Natural killer cell treated with Interleukin-12 subunit alpha and Interleukin-12 subunit beta and Interleukin-15 and Interleukin-18, amount 100 ng/mL, for 72 hours (primary cell): ENCODE measurements at places on chromosomes 1 and 21. TPM values are rescaled to one million over a fixed set of nuclear protein-coding genes. Genes with fewer than 3 reads are reported as not detected.

GRCh38 chr1:198417039-198417438 is 123.4 kb downstream of the ATP6V1G3 start:
- DNase-seq: no peak

- DNase-seq: no peak
These were observed 2.6 kb downstream of the LRRC41 start for GRCh38 chr1:46300673-46301405.

GRCh38 chr1:203278082-203278884 is 27.0 kb upstream of the BTG2 start:
- DNase-seq: no peak

The ALPL gene
- not detected for total RNA-seq

- no peak for DNase-seq
These were observed 15.3 kb downstream of the LURAP1 start for GRCh38 chr1:46218443-46218842.

DNA sequence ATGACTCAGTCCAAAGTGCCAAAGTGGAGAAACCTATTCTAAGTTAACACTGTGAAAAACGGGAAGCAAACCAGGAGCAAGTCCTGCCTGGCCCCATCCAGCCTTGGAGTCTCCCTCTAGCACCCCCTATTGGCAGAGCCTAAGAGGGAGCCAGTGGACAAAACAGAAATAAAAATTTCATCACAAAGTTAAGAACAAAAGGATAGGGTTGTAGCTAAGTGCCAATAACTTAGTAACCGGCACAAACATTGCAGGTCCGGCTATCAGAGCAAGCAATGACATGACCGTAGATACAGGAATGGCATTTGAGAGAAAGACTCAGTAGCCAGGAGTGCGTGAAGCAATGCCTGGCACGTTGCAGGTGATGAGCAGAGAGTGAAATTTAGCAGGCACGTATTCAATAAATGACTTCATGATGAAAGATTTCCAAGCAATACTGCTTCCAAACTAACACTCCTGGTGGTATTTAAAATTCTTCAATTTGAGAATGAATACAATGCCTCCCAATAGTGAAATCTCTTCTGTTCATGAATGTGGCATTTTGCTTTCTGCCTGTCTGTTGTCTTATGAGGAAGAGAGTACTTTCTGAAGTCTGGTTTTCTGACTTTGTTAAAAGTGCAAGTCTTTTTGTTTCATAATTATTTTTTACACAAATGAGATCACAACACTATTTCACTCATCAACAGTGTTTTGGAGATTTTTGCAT is 391.0 kb downstream of the OMA1 start:
- no peak for DNase-seq
